ENCODE measurements at places on chromosomes 12 and 14.

- DNase-seq = peak; percentile 79
Observed at GRCh38 chr12:18320036-18320617, 58.8 kb downstream of the PIK3C2G start.

DNA sequence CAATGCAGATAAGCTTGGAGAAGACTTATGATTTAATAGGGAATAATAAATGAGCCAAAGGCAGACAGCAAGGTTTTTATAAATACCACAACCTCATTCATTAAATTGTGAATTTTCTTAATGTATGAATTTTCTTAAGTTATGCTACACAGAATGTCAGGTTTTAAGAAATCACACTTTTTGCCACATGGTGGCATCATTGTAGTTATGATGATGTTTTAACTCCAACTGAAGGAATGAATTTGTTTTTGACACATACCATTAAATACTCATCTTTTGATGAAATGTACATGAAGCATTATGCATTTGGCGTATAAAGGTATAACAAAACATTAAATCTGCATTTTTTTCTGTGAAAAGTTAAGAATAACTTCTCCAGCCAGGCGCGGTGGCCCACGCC, 524.1 kb upstream of the FBXO33 start:
- no peak for DNase-seq

- DNase-seq = no peak
Observed at GRCh38 chr12:92297405-92297804, 151.8 kb upstream of the BTG1 start.

GRCh38 chr12:121980191-121980891, 41.3 kb upstream of the BCL7A start:
- DNase-seq = no peak

GRCh38 chr12:68158432-68158831, 1.1 kb downstream of the IFNG start:
- DNase-seq = no peak

DNA sequence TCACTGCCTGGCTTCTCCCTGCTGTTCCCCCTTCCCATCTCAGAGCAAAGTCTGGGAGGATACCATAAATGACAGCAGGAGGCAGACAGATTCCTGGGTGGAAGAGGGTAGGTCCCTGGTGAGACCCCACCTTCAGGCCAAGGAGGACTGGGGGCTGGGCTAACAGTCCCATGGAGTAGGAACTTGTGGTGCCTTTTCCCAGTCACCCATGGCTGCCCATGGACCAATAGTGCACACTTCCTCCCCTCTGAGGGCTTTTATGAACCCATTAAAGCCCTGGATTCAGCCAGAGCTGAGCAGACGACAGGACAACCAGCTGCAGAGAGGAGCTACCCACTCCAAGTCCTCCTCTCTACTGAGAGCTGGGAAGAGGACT, 36.6 kb upstream of the OR5AU1 start:
- no peak for DNase-seq

DNA sequence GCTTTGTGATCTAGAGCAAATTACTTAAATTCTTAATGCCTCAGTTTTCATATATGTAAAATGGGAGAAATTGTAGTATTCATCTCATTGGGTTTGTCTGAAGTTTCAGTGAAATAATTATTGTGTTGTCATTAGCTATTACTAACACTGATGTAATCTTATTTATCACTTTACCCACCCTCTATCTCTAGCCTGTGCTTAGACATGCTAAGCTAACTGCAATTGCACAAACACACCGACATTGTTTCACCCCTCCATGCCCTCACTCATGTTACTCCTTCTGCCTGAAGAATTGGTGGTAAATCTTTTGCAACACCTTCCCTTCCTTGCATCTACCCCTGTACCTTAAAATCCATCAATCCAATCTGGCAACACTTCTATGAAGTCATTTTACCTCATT, 241.6 kb downstream of the BCAT1 start:
- DNase-seq = no peak

DNA sequence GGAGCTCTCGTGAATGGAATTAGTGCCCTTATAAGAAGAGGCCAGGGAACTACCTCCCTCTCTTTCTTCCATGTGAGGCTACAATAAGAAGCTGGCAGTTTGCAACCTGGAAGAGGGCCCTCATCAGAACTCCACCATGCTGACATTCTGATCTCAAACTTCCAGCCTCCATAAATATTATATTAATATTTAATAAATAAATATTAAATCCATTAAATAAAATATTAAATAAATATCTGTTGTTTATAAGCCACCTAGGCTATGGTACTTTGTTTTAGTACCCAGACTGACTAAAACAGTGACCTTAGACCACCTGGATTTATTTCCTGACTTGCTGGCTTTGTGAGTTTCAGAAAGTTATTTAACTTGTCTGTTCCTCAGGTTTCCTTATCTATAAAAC, 49.9 kb downstream of the ZNF641 start:
- DNase-seq = no peak

DNA sequence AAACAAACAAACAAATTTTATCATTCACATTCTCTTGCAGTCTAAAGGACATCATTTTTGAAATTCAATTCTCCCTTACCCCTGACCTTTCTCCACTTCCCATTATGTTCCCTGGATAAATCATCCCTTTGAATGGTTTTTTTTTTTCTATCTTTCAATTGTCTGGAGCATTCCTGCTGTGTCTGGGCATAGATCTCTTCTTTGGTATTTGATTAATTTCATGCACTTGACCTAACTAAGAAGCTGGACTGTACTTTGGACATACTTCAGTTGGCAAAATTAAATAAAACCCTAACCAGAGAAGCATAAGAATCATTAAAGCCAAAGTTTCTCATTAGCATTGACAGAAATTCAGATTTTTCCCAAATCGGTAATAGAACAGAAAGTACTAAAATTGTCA, 163.6 kb upstream of the BMP4 start:
- no peak for DNase-seq

DNA sequence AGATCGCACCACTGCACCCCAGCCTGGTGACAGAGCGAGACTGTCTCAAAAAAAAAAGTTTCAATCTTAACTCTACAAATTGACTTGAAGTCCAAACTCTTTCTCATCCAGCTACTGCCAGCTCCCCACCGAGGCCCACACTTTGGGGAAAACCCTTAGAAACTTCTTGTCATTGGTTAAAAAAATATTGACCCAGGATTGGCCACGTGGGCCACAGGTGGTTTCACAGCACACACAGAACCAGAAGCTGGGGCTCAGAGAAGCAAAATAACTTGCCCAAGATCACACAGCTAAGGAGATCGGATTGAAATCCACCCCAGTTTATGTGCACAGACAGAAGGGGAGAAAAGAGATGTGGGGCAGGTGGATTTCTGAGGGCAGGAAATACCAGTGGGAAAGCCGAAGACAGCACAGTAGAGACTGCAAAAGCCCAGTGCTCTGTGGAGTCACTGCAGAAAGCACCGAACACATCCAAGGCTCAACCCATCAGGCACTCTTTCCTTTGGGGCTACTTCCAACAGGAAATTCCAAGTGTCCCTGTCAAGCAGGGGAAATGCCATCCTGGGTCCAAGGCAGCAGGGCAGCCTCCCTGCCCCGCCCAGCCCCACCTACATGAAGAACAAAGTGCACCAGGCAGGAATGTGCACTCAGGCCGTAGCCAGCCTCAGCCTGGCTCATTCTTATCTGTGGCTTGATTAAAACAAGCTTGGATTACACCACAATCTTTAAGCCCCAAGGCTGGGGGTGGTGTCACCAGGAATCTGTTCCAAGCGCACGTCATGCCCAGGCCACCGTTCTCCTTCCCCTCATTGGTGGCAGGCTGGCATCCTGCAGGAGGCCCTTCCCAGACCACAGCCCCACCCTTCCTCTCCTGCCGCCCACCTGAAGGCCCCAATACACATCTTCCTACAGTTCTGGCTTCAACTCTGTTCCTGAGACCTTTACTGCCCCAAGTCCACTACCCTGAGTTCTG, 72.5 kb downstream of the ITPK1 start:
- peak; percentile 92 for DNase-seq

DNA sequence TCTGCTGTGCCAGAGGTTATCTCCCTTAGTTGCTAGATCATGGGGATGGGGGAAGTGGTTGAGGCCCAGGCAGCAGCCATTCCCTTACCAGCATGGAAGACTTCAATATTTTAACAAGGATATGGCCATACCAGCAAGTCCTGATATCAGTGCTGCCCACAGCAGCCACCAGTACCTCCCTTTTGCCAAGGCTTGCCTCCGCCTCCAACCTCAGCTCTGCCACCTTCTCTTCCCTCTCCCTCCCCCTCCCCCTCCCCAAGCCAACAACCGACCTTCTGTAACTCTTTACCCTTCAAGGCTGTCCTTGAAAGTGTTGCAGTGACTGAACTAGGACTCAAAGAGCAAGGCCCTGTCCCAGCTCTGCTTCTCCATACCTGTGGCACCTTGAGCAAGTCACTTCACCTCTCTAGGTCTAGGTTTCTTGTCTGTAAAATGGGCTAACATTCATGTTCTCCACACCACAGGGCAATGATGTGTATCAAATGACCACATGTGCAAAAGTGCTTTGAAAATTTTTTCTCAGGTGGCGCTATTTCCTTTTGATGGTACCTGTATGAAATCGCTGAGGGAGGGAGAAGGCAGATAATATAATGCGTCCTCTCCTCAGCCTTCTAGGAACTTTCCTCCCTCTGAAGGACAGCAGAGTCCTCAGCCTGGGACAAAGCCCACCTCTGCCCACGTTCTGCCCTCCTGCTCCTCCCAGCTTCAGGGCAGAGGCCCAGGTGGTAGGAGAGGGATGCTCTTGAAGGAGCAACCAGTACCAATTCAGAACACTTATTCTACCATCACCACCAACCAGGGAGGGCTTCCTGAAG, 14.7 kb downstream of the PLEKHG6 start:
- no peak for DNase-seq

DNA sequence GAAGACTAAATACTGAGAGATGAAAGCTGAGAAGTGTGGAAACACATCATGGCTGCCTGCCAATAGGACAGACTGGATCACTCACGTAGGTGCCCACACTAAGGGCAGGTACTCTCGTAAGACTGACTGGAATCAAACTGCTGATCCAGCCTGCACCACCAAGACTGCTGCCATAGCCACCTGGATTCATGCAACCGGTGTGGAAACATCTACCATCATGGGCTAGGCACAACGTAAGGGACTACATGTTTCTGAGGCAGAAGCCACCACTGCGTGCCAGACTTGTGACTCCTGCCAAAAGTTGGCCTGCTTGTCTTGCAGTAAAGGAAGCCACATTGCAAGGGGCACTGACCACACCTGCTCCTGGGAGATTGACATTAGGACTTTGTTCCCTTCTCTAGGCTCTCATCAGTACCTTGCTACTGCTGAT, 3.8 kb downstream of the POMT2 start:
- DNase-seq = no peak

- DNase-seq = no peak
Observed at GRCh38 chr12:80050236-80050635, 49.1 kb upstream of the OTOGL start.

- DNase-seq = no peak
Observed at GRCh38 chr12:75943730-75944096, 87.9 kb downstream of the PHLDA1 start.

GRCh38 chr12:98730412-98730811, 85.3 kb downstream of the APAF1 start:
- DNase-seq = no peak

GRCh38 chr12:111276146-111276545, 92.7 kb downstream of the PHETA1 start:
- no peak for DNase-seq

GRCh38 chr14:25988536-25988935, 609.3 kb downstream of the NOVA1 start:
- DNase-seq = no peak

DNA sequence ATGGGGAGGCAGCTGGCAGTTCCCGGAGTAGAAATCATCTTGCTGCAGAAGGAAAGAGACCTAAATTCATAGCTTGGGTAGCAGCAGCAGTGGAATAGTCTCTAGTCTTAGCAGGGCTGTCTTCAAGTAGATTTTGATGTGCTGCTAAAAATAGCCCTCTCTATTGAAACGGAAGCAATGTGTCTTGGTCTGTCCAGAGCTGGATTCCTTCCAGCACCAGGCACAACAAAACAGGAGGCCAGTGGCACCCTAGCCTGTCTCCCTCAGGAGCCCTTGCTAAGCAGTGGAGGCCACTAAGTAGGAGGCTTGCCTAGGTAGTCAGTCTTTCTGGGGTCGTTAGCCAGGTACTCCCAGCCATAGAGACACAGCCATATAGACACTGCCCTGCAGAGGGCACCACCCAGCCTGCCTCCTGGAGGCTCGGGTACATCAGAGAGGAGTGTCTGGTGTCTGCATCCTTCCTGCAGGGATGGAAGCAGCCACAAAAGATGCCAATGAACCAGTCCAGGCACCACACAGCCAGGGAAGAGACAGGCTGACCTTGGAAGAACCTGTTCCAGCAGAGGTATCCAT, 97.5 kb downstream of the CRACR2A start:
- DNase-seq = no peak

DNA sequence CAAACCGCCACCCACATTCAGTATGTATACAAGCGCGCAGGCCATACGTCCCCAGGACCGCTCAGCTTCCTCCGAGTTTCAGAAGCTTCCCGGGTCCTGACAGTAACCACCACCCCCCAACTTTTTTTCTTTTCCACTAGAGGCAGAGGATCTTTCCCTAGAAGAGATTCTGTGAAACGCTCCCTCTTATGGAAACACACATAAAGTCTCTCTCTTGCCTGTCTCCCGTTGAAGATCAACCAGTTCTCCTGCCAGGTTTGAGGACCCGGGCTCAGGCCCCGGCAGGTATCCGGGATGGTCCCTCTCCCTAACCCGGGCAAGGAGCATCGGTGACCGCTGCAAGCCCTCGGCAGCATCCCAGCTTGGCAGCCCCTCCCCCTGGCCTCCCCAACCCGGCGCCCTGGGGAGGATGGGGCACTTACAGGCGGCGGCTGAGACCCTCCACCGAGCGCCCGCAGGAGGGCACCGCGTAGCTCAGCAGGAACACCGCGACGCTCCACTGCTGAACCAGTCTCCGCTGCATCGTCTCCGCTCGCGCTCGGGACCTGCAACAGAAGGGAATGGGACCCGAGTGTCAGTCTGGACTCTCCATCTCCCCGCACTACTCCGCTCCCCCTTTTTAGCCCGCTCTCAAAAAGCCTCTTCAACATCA, 3.4 kb downstream of the PTHLH start:
- DNase-seq = no peak

- peak; percentile 37 for DNase-seq
Observed at GRCh38 chr14:78836777-78837176, 666.6 kb downstream of the NRXN3 start.

GRCh38 chr12:98595243-98595988, 1.9 kb downstream of the SLC25A3 start:
- peak; percentile 51 for DNase-seq

DNA sequence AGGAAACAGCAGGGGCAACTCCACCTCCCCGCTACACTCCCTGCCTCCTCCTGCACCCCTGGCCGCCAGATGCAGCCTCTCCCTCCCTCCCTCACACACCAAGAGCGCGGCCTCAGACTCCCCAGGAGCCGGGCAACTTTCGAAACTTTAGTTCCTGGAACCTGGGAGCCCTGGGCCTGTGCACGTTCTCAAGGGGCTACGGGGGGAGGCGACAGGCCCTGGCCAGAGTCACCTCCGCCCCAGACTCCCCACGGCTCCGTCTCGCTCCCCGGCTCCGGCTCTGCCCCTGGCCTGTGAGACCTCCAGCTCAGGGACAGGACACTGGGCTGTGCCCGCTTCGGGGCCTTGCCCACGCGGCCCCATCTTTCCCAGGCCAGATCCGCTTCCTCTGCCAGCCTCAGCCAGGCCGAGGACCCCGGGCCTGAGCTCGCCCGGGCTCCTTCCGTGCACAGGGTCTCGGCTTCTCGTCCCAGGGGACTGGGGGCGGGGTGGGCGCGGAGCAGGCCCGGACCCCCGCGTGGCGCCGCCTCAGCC, 5.5 kb downstream of the AMN start:
- no peak for DNase-seq
